ENCODE measurements at places on chromosomes 2 and 18.

DNA sequence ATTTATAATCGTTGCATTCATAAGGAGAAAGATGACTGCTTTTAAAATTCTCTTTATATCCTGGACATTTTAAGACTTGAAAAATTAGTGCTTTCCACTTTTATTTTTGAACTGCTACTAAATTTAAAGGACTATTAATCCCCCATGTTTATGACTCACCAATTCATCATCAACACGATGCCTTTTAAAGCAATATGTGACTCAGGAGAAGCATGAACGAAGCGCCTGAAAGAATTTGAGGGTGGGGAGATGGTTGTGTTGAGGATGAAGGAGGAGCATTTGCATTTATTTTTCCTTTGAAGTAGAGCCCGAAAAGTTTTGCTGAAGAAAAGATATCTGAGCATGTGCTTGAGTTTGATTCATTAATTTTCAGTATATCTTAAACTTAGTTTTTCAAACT is 192.2 kb upstream of the LRRTM1 start:
- DNase-seq, result no peak

- no peak for DNase-seq
These were observed 41.2 kb upstream of the DAPL1 start for GRCh38 chr2:158753641-158754611.

DNA sequence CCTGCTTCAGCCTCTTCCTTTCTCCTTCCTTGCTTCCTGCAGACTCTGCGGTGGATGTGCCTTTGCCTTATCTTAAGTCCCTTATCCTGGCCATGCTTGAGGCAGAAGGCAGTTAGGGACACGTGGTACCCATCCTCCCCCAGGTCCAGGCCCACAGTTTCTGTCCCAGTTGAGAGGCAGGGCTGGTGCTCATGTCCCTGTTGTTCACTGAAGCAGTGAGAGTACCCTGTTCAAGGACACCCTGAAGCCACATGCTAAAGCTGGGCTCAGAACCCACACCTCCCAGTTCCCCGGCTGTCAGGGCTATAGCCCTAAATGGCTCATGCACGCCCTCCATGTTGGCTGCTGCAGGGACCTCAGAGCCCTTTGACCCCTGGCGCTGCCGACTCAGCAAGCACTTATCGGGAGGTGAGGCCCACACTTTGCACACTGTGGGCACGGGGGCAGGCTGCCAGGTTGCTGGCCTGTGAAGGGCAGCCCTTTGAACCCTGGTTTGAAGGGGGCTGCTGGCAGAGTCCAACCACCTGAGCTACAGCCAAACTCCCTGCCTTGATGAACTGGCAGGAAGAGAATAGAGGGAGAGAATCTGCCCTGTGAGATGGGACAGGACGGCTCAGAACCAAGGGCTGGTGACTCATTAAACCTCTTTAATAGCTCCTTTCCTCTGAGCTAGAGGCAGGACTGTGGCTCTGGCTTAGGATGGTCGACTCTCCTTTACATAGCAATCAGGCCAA is 6.3 kb downstream of the KHK start:
- DNase-seq, result no peak

- no peak for DNase-seq
These were observed 86.0 kb downstream of the SPP2 start for GRCh38 chr2:234136461-234136860.

DNA sequence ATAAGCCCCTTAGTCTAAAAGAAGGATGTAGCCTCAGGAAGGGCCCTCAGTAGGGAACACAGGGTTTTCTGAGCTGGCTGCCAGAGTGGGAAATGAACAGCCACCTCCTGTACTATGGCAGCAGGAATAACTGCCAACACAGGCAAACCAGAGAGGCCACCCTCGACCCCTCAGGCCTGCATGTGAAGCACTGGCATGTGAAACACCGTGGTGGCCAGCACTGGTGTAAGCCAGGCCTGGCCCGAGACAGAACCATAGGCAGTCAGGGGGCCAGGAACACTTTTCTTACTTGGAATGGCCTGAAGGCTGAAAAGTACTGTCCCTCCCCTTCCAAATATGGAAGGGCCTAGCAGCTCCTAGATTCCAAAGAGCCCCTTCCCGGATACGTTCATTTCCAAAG is 28.2 kb downstream of the SFXN5 start:
- no peak for DNase-seq

DNA sequence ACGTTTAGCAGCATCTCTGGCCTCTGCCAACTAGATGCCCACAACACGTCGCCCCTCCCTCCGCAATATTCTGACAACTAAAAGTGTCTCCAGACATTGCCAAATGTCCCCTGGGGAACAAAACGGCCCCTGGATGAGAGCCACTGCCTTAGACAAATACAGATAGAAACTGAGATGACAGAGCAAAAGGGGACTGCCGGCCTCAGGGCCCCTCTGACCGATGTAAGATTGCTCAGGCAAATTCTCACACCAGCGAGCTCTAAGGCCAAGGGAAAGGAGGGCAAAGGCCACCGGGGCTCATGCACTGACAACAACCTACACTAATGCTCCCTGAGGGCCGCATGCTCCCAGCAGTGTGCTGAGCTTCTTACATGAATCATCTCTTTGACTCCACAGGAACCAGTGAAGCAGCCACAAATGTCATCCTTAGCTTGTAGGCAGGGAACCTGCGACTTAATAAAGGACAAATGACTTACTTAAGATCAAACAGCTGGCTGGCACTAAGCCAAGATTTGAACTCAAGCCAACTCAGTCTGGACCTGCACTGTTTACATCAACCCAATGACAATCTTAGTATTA is 228.5 kb downstream of the TTC32 start:
- DNase-seq, result no peak

GRCh38 chr2:204282525-204282924 is 262.8 kb upstream of the PARD3B start:
- no peak for DNase-seq

DNA sequence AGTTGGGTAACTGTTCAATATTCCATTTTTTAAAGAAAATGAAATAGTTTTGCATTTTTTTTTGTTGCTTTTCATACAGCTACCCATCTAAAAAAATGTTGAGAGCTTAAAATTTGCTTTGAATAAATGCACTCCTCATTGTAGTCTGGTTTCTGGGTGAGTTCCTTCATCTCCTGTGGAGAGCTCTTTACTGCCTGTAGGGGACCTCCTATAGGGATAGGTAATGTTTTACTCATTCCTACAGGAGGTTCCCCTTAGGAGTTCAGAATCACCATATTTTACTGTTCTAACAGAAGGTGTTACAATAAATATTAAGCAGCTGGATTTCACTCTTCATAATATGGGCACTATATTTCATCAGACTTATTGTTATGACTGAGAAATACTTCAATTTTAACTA is 947.3 kb upstream of the CRIM1 start:
- DNase-seq, result no peak

GRCh38 chr2:26976237-26976636 is 5.8 kb downstream of the MAPRE3 start:
- no peak for DNase-seq

GRCh38 chr2:167844714-167845530 is 402.5 kb downstream of the STK39 start:
- no peak for DNase-seq

- no peak for DNase-seq
These were observed 118.2 kb downstream of the RTP5 start for GRCh38 chr2:241987726-241988125.

- DNase-seq, result no peak
These were observed 6.2 kb upstream of the KDSR start for GRCh38 chr18:63373161-63373560.

GRCh38 chr2:237896507-237896892 is 37.1 kb downstream of the RAMP1 start:
- DNase-seq, result no peak

GRCh38 chr2:157326698-157327097 is 1.1 kb upstream of the ERMN start:
- no peak for DNase-seq

DNA sequence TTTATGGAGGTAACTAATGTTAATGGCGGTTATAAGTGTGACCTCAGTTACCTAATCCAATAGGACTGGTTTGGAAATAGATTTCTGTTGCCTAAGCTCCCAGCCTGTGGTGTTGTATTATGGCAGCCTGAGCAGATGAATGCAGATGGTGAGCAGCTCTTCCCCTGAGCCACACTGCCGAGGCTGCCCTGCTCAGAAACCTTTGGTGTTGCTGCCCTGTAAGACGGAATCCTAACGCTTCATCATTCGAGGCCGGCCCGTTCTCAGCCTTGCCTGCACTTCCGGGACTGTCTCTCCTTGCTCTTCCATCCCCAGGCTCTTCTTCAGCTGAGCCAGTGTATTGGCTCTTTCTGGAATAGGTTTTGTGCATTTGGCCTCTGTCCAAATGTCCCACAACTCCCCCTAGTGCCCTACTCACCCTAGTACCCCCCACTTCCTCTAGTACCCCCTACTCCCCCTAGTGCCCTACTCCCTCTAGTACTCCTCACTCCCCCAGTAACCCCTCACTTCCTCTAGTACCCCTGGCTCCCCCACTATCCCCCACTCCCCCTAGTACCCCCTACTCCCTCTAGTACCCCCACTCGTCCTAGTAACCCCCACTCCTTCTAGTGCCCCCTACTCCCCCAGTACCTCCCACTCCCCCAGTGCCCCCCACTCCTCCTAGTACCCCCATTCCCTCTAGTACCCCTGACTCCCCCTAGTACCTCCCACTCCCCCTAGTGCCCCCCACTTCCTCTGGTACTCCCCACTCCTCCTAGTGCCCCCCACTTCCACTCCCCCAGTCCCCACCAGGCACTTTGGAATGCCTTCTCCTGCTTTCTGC is 106.0 kb upstream of the TAF1B start:
- DNase-seq, result no peak

GRCh38 chr2:27655155-27655951 is 8.1 kb downstream of the SUPT7L start:
- DNase-seq, result no peak

- DNase-seq, result no peak
These were observed 31.4 kb upstream of the CHN1 start for GRCh38 chr2:175036582-175037018.

GRCh38 chr2:112257575-112257974 is 2.7 kb upstream of the ZC3H8 start:
- no peak for DNase-seq

GRCh38 chr18:3164381-3164780 is 55.4 kb downstream of the MYOM1 start:
- no peak for DNase-seq

DNA sequence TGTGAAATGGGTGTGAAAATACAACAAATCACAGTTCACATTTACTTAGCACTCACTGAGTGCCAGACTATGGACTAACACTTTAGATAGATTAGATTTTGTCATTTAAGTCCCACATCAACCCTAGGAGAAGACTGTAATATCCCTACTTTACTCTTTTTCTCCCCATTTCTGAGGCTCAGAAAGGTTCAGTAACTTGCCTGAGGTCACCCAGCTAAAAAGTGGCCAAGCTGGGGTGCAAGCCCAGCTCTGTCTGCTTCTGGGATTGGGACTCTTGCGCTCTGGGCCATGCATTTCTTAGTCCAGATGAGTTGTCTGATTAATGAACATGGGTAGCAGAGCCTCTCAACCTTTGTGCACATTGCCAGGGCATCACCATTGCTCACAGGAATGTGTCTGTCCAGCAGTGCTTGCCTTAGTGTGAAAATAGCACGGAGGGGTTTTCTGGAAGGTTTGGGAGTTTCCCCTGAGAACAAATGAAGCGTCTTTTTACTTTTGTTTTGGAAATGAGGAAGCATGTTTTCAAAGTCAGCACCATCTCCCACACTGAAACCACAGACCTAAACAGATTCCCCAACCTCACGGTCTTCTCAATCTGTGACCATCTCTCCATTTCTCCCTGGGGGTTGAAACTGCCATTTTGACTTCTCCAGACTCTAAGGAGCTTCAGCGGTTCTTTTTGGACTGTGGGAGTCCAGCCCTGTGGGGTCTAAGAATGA is 31.9 kb downstream of the NRP2 start:
- DNase-seq, result no peak

DNA sequence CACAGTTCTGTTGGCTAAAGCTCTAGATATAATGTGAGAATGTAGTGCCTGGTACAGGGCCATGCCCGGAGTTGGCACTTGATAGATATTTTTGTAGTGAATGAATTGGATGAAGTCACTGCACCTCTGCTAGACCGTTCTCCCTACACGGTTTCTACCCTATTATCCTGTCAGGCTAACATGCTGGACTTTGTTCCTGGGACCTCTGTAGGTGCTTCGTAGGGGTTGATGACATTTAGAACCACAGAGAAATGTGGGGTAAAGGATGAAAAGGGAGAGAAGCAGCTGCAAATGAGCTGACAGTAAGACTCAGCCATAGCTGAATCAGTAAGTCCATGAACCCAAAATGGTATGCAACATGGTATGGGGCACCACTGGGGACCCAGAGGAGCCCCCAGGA is 4.1 kb upstream of the FBLN7 start:
- DNase-seq, result no peak

- no peak for DNase-seq
These were observed 32.7 kb downstream of the EIPR1 start for GRCh38 chr2:3344897-3345296.

GRCh38 chr2:100786297-100786658 is 33.7 kb upstream of the NPAS2 start:
- DNase-seq, result no peak

- DNase-seq, result peak; percentile 8
These were observed 61.3 kb upstream of the ITSN2 start for GRCh38 chr2:24421668-24422067.

- DNase-seq, result no peak
These were observed 157.8 kb upstream of the DAPL1 start for GRCh38 chr2:158637357-158637756.

- DNase-seq, result no peak
These were observed 226.3 kb upstream of the SPOPL start for GRCh38 chr2:138275292-138275690.

DNA sequence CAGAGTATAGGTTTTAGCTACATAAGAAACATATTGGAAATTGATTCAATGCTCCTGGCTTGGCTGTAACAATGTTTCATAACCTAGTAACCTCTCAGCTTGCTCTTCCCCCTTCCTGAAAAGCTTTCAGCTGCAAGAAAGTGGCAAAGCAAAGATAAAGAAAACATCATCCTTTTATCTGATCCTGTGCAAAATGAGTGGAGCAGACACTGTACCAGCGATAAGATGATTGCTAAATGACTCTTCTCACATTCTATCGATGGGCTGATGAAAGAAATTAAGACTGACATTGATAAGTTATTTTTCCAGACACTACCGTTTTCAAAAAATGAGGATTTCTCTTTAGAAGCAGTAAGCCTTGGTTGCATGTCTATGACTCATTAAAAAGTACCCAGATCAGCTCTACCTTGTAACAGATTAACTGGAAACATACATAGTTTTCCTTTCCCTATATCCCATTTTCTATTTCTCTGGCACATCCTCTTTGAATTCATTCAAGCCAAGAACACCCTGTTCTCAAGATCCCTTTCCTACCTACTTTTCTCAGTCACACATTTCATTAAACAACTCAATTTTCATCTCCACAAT is 87.1 kb upstream of the LYPD1 start:
- no peak for DNase-seq
